Islet precursor cell (in vitro differentiated cells): ENCODE measurements at places on chromosomes 4 and X.
A peak's percentile ranks its signal among the peaks of the same experiment; 100 is the strongest.

DNA sequence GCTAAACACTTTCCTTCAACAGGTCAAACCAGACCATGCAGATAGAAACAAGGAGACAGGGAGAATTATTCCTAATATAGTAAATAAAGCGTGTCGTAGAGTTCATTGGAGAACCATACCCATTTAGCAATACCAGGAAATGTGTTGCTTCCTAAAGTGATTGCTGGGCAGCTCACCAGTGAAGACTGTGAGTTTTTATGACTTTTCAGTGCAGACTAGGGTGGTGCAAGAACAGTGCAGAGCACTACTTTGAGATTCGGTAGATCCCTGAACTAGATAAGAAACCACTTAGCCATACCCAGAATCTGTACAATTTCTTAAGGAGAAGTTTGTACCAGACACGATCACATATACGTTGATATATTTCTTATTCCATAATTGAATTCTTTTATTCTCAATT is 87.4 kb downstream of the EMCN start:
- DNase-seq = no peak

GRCh38 chr4:160928482-160928881 is 1235.3 kb downstream of the FSTL5 start:
- DNase-seq = no peak

DNA sequence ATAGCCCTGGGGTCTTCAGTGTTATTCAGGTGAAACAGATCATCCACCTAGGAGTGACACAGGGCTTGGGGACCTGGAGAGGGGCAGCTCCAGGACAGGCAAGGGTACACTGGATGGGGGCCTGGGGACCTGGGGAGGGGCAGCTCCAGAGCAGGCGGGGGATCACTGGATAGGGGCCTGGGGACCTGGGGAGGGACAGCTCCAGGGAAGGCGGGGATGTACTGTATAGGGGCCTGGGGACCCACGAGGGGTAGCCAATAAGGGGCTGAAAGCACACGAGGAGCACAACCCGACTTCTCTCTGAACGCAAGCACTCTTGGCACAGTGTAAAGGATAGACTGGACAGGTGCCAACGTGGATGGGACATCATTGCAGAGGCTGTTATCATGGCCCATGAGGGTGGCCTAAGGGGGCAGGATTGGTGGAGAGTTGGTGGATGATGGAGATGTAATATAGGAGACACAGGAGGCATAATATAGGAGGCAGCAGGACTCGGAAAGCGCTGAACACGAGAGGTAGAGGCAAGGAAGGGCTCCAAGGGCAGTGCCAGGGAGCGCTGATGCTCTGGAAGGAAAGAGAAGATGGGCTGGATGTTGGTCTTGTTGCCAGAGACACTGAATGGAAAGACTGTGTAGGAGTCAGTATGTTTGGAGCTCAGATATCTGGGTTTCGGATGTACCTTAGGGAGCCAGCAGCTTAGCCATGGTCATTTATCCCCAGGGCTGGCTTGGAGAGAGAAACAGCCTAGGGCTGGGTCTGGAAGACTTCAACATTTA is 37.9 kb upstream of the FGFBP2 start:
- no peak for DNase-seq

DNA sequence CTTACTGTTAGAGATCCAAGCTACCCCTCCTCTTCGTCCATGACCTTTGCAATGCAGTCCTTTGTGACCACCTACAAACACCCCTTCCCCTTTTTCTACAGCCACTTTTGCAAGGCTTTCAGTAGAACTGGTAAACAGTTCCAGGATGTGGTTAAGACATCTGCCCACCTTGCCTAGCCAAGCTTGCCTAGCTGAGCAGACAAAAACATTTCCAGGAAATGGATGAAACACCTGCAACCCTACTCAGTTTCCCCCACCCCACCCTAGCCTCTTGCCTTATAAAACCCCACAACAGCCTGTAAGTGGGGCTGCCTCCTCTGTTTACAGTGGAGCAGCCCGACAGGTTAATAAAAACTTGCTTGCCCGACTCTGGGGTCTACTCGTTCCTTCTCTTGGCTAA is 133.8 kb downstream of the ZC4H2 start:
- DNase-seq = no peak

DNA sequence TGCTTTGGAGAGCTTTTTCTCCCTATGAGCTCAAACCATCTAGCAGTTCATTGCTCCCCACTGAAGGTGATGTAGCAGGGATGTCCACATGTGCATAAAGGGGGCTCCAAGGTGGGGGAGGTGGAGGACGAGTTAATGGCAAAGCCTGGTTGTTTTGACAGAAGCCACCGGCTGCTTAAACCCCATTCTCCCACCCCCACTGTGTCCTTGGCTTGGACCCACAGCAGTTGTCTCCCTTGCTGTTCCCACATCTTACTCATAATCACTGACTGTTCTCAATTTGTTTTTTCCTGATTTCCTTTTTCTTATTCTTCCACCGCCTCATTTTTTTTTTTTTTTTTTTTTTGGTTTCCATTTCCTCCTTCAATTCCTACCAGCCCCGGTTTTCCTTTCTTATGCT is 72.7 kb downstream of the GEMIN8 start:
- DNase-seq = no peak

DNA sequence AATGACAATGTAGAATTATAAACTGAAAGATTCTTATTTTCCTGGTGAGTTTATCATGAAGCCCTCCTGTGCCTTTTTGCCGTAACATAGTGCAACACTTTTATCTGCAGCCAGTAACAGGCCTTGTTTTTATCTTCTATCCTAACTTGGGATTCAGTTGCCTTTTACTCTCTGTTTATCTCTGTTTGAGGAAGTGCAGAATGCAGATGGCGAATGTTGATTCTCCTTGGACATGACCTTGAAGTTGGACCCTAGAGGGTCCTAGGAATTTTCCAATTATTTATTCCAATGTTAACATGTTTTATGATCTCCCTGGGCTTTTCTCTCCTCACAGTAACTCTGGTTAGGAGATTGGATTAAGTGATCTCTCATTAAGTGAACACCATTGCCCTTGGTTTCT is 165.0 kb downstream of the FMR1NB start:
- no peak for DNase-seq

DNA sequence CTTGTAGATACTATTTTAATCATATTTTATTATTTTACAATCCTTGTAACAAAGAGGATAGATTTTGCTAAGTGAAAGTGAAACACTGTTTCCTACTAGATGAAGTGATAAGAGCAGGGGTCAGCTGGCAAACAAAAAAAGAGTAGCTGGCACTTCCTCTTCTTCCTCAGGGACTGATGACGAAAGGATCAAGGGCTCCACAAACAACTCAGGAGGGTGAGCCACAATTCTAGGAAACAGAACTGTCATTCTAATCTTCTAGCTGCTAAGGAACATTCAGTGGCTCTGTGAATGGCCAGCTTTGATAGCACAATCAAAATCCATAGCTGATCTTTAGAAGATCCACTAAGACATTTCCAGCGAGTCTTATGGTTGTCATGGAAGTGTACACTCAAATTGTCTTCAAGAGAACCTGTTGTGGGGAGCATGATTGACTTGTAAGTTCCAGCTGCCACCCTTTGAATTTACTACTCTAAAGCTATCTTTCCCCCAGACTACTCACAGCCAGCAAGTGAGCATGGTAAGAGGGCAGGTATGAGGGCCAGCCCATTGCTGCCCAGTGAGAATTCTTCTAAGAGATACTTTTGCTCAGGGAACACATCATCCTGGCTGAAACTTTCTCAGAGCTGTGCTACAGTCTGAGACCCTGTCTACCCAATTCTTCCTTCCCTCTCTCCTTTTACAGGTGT is 275.7 kb upstream of the RASGEF1B start:
- DNase-seq = no peak

DNA sequence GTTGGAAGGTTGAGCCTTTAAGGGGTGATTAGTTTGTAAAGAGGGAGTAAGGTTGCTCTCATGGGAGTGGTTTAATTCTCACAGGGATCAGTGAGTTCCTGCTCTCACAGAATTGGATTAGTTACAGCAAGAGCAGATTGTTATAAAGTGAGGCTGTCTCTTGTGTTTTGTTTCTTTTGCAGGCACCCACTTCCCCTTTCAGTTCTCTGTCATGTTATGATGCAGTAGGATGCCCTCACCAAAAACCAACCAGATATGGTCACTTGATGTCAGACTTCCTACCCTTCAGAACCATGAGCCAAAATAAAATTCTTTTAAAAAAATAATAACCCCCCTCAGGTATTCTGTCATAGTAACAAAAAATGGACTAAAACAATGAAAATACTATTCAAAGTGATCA is 19.9 kb upstream of the IGSF1 start:
- no peak for DNase-seq

DNA sequence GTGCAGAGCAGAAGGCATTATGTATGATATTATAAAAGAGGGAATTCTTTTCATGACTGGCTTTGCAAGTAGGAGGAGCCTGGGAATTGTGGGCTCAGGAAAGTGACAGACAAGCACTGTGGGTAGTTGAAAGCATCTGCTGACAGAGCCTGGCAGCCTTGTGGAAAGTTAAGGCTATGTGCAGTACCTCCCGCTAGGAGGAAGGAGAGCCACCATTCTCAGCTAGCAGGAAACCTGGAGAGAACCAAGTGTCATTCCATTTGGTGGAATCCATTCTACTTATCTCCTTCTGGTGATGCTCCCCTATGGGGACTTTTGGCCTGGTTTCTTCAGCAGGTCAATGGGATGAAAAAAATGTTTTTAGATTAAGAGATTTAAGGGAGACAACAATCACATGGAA is 81.8 kb downstream of the ASB9 start:
- DNase-seq = no peak

GRCh38 chr4:25986807-25987206 is 72.8 kb downstream of the SMIM20 start:
- DNase-seq = no peak

DNA sequence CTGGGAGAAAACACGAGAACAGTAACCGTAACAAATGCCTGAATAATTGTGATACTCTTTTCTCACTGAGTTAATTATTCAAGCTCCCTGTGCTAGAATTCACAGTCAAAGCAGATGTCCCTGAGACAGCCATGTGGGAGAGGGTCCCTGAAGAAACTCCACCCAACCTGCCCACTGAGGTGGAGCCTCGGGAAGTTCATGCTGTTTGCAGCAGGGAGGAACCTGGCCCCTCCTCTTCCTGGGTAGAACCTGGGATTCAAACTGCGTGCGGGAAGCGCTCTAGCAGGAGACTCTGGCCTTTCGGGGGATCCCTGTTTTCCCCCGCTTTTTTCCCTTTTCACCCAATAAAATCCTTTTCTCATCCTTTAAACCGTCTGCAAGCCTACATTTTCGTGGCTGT is 20.2 kb upstream of the RHOH start:
- no peak for DNase-seq

GRCh38 chr4:3791910-3792542 is 25.8 kb downstream of the ADRA2C start:
- DNase-seq = peak; percentile 91

DNA sequence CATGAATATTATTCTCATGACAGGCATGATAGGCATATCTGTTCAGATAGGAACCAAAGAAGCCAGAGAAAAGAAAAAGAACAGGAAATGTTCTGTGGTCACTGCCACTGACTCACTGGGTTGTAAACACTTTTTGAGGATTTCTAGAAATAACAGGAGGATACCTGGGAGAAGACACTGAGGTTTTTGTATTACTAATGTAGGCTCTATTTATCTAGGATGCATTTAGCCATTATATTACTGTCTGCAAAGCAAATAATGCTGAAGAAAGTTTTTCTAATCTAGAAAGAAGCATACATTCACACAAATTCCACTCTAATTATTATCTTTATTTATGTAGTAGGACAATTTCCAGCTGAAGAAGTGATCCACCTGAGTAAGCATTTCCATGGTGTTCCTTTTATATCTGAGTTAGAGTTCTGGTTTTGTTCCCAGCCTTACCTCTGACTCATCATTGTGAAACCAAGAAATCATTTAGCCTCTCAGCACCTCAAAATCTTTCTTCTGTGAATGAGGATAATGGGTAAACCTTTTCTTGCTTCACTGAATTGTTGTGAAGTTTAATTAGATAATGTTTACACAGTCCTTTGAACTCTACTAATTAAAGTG is 40.2 kb upstream of the EPGN start:
- DNase-seq = no peak

GRCh38 chr4:184688447-184688846 is 38.9 kb downstream of the PRIMPOL start:
- DNase-seq = peak; percentile 76

DNA sequence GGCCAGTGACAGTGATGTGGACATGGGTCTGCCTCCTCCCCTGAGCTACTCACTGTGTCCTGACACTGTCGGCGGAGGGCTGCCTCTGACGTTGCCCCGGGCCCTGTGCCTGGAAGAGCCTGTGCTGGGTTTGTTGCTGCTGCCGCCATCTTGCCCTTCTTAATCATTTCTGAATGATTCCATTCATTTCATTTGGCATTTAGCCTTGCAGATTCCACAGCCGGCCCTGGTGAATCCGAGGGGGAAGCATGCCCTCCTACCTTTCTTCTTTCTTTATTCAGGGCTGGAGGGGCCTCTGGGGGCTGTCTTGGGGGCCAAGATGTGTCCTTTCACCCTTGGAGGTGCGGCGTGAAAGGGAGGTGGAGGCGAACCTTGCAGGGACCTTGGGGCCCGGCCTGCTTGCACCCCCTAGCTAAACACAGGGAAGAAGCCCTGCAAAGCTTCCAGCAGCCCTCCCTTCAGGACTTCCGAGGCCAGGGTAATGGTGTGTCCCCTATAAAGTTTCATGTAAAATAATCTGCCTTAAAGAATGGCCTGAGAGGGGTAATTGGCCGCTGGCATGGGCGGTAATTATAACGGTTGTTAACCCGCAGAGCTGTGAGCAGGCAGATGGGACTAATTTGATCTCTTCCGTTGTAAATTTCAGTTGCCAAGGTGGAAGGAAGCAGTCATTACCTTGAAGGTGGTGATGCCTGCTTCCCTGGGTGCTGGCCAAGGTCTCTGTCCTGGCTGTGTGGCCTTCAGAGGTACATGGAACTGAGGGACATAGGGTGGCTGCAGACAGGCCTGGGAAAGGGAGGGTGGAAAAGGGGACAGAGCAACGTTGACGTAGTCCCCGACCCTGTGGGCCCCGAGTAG is 92.3 kb downstream of the PSAPL1 start:
- no peak for DNase-seq

DNA sequence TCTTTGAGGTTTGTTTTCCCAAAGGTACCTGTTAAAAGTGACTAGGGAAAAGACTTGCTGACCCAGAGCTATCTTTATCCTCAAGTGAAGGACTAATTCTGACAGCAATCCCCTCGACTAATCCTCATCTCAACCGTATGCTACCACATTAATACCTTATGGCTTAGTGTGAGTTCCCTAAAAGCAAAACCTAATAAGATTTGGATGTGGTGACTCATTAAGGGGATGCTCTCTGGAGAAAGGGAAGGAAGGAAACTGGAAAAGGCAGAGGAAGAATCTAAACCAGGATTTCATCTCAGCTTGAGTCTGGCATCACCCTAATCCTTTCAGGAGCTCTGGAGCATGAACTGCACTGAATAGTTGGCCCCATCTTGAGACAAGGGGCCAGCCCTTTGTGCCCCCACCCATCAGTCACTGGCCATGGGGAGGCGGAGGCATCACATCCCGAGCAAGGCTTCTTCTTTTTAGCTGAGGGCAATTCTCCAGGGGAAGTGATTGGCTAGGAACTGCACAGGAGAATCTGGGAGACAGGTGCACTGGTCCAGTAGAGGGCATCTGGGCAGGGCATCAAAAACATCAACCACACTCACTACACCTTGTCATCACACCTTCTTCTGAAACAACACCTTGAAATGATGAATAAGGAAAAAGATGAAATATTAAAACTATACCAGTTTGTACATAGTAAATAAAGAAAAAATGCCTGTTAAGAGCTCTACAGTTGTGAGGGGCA is 6.9 kb upstream of the BBS7 start:
- no peak for DNase-seq

- DNase-seq = no peak
These were observed 204.5 kb downstream of the RELL1 start for GRCh38 chr4:37481547-37482122.
